ENCODE measurements at places on chromosomes 11 and 22.

- DNase-seq: no peak
Observed at GRCh38 chr11:19756675-19757475, 44.2 kb downstream of the NAV2 start.

- no peak for DNase-seq
Observed at GRCh38 chr11:20050551-20051333, 109.5 kb downstream of the DBX1 start.

GRCh38 chr11:10268746-10269488 lies 25.1 kb downstream of the SBF2 start:
- DNase-seq: no peak

DNA sequence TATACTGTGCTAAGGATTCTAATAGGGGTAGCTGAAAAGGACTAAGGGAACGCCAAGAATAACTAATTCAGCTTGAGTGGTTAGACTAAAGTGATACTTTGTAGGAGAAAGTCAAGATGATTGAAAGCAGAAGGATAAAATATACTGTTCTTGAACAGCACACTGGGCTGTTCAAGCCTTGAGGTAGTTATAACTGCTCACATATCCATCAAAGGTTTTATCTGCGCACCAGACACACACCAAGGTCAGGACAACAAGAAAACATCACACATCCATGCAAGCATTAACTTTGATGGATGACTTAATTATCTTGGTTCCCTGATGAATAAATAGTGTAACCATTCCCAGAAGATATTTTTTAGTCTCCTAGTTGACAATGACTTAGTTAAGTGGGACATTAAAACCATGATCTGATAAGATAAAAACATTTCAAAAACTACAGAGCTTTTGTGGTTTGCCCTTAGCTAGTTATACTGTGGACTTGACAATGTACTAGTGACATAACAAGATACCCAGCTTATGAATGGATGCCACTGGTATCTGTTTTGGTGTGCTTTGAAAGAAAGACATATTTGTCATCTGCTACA lies 728.9 kb downstream of the JRKL start:
- DNase-seq: no peak

DNA sequence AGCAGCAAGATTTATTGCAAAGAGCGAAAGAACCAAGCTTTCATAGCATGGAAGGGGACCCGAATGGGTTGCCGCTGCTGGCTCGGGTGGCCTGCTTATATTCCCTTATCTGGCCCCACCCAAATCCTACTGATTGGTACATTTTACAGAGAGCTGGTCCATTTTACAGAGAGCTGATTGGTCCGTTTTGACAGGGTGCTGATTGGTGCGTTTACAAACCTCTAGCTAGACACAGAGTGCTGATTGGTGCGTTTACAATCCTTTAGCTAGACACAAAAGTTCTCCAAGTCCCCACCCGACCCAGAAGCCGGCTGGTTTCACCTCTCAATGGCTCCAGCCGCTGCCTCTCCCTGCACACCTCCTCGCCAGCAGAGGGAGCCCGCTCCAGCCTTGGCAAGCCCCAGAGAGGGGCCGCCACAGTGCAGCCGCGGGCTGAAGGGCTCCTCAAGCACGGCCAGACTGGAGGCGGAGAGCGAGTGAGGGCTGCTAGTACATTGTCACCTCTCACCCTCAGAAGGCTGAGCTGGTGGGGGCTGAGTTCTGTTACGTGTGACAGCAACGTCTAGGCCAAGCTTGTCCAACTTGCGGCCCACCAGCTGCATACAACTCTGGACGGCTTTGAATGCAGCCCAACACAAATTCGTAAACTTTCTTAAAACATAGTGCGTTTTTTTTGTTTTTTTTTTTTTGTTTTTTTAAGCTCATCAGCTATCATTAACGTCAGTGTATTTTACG lies 8.7 kb downstream of the PTH start:
- peak; percentile 60 for DNase-seq

- DNase-seq: no peak
Observed at GRCh38 chr11:116110802-116111201, 606.6 kb upstream of the CADM1 start.

GRCh38 chr11:38900211-38900610 lies 2302.2 kb upstream of the RAG2 start:
- DNase-seq: no peak

- peak; percentile 97 for DNase-seq
Observed at GRCh38 chr11:10735481-10736475, 15.3 kb upstream of the CTR9 start.

DNA sequence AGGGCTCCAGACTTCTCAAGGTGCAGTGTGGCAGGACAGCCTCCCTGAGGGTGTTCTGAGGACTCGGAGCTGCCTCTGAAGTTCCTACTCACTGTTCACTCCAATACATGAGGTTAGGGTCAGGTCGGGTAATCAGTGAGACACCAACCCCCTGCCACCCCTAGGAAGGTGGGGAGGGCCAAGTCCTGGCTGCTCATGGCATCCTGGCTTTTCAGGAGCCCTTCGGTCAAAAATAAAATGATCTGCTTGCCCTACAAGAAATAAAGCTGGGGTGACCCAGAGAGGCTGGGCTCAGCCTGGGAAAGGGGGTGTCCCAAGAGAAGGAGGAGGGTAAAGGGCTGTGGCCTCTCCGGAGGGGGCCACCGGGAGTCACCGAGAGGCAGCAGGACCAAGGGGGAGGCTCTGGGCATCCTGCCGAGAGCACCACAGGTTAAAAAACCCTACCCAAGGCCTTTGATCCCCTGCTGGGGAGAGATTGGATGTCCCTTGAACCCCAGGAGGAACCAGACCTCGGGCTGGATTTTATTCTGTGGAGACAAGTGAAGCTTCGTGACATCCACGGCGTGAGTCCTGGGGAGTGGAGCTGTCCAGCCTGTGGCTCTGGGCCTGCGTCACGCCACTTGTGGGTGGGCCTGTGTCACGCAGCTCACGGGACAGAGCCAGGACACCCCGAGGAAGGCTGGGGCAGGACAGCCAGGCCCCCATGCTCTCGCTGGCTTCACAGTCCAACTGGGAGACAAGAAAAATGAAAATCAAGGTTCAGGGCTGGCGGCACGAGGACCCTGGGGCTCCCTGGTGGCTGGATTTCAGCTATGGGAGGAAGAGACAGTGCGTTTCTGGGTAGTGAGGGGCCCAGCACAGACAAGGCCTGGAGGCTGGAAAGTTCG lies 102.2 kb upstream of the FGF3 start:
- peak; percentile 39 for DNase-seq

- DNase-seq: no peak
Observed at GRCh38 chr22:20092477-20092854, 12.4 kb downstream of the DGCR8 start.

- DNase-seq: no peak
Observed at GRCh38 chr11:6629573-6629891, 10.3 kb upstream of the TPP1 start.

DNA sequence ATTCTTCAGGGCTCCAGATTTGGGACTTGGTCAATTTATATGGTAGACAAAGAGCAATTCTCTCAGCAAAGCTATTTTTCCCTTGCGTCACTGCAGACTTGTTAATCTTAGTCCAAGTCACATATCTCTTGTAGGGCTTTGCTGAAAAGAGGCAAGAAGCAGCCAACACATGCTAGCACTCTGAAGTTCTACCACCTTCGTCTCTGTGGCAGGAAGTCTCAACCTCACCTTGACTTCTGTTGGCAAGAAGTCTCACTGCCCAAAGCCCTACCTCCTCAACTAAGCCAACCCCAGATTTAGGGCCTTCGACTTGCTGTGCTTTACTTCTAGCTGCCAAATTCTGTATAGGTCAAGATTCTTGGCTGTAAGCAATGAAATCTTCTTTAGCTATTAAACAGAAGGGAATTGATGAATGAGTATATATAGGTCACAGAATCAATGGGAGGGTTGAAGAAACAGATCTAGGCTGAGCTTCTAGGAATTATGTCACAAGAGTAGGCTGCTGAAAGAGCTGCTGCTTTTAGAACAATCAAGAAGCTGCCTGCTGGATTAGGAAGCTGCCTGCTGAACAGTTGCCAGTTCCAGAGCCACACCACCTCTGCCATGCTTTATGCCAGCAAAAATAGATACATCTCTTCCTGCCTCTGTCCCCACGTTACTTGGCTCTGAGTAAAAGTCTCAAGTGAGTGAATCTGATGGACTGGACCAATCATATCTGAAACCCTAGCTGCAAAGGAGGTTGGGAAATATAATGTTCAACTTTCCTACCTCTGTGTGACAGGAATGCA lies 17.6 kb upstream of the NCR3LG1 start:
- DNase-seq: no peak

- DNase-seq: no peak
Observed at GRCh38 chr11:46894506-46894905, 23.8 kb downstream of the LRP4 start.

DNA sequence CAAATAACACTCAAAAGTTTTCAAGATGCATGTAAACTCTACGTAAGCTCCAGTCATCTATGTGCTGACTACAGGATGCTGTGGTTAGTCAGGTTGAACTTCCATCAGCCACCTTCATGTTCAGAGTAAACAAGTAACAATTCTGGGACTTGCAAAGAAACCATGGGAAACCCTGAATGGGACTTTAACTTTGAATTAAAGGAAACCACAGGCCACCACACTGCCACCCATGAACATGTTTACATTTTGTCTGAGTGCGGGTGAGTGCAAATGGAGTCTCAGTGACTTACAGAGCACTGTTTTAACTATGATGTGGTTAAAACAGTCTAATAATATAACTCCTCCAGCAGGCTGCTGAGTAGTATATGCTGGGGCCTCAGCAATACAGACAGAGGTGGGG lies 12.9 kb upstream of the SYTL2 start:
- no peak for DNase-seq

- DNase-seq: peak; percentile 75
Observed at GRCh38 chr11:61699737-61700160, 19.6 kb downstream of the DAGLA start.

- DNase-seq: no peak
Observed at GRCh38 chr11:10934293-10934860, 76.5 kb upstream of the ZBED5 start.

DNA sequence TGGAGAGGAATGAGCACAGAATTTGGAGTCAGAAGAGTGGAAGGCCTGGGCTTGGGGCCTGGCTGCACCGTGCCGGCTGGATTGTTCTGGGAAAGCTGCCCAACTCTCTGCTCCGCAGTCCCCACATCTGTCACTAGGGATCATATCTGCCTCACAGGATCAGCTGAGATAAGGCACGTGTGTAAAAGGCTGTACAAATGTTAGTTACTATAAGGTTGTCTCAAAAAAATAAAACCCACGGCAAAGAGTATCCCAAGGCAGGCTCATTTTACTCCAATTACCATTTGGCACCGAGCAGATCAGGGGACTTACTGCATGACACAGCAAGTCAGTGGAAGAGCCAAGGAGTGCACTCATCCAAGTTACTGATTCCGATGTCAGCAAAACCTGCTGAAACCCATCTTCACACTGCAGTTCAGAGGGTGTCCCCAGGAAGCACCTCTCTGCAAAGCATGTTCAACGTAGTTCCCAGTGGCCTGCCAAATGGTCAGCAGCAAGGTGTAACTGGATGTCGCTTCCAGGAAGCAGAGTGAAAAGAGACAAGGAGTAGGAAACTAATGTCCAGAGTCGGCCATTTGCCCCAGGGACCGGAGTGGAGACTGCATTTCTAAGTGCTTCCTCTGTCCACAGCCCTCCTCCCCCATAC lies 18.1 kb upstream of the MRTFA start:
- peak; percentile 78 for DNase-seq

All from sciatic nerve (tissue), 2 donors.